ENCODE measurements at places on chromosomes 7 and 10.

DNA sequence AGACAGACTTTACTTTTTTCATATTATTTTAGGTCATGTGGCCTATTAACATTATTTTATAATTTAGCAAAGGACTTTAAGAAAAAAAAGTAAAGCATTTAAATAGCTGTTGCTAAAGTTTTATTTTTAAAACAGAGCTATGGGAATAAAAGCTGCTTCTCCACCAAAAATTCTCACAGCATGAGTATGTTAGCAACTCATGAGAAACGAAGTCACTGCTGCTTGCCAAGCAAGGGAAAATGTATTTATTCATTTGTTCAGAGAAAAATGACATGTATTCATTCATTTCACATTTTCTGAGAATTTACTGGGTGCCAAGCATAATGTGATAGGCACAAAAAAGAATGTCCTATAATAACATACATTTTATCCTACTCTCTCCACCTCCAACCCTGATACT lies 5.1 kb downstream of the LRRC72 start:
- no peak for DNase-seq

- DNase-seq, result no peak
These were observed 417.6 kb upstream of the AUTS2 start for GRCh38 chr7:69180662-69181061.

GRCh38 chr10:127937069-127937468 lies 30.2 kb downstream of the PTPRE start:
- DNase-seq, result no peak

- no peak for DNase-seq
These were observed 49.5 kb downstream of the FAM53B start for GRCh38 chr10:124694481-124695220.

- no peak for DNase-seq
These were observed 21.8 kb downstream of the STAM start for GRCh38 chr10:17665747-17666146.

DNA sequence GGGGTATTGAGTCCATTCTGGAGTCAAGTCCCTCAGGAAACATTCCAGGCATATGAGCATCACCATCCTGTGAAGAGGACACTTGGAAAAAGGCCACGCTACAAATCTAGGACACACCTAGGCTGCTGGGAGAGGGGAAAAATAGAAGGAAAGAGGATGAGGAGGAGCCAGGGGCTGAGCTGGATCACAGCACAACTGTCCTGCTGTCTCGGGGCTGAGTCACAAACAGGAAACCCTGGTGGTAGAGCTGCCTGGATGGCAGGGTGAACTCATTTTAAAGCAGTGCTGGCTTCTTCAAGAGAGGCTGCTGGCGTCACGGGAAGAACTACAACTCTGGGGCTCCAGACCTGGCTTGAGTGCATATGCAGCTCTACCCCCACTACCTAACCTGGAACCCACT lies 151.5 kb downstream of the RNF216 start:
- DNase-seq, result peak; percentile 48

DNA sequence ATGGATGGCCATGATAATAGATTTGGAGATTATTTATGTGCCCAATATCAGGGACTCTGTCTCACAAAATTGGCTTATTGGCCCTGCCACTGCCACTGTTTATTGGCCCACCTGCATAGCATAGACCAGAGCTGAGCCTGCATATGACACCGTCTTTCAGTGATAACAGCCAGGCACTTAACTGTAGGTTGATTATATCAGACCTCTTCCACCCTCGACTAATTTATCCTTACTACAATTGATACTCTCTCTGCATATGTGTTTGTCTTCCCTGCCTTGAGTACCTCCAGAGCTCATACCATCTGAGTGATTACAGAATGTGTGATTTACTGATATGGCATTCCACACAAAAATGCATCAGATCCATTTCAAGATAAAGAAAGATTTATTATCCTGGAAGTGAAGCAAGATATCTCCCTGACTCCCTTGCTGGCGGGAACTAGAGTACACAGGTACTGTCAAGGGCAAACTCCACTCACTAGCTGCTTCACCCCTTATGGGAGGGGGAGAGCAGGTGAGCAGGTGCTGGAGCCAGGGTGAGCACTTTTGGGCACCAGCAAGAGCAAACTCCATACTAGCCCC lies 13.1 kb upstream of the SAMD9L start:
- no peak for DNase-seq

GRCh38 chr10:93947055-93947454 lies 46.7 kb upstream of the PLCE1 start:
- no peak for DNase-seq

GRCh38 chr7:24498439-24498838 lies 74.8 kb upstream of the PALS2 start:
- DNase-seq, result no peak

DNA sequence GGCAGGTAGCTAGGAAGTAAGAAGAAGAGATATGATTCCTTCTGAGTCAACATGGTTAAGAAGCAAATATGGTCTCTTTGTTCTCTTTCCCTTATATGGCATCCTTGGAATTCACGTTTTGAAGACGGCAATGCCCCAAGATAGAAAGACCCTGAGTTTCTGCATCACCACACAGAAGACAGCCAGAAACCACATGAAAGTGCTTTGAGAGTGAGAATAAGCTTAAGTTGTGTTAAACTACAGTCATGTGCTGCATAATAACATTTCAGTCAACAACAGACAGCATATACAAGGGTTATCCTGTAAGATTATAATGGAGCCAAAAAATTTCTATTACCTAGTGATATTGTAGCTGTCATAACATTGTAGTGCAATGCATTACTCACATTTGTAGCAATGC lies 89.9 kb upstream of the STEAP1 start:
- no peak for DNase-seq

DNA sequence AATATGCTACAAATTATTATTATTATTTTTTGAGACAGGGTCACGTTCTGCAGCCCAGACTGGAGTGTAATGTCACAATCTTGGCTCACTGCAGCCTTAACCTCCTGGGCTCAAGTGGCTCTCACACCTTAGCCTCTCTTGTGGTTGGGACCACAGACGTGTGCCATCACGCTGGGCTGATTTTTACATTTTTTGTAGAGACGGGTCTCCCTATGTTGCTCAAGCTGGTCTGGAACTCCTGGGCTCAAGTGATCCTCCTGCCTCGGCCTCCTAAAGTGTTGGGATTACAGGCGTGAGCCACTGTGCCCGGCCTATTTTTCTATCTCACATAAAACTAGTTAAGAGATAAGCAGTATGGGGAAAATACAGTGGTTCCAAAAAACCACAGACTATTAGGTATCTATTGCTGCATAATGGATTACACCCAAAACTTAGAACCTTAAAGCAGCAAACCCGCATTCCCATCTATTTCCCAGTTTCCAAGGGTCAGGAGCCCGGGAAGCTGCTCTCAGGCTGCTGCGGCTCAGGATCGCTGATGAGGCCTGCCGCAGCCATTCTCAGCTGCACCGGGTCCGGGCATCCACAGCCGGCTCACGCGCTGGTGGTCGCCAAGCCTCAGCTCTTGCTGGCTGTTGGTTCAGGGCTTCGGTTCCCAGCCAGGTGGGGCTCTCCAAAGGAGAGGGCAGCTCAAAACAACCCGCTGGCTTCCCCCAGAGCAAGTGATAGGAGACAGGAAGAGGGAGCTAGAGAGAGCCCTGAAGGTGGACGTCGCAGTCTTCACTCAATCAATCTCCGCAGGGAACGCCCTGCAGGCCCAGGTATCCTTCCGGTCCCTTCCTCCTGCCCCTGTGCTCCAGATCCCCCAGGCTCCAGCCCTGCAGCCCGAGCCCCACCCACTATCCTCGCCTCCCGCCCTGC lies 128.2 kb downstream of the UBE2H start:
- no peak for DNase-seq

GRCh38 chr7:115749924-115750323 lies 280.6 kb downstream of the TFEC start:
- no peak for DNase-seq

GRCh38 chr7:157568770-157569584 lies 232.2 kb downstream of the DNAJB6 start:
- DNase-seq, result peak; percentile 64

GRCh38 chr10:104913390-104913789 lies 272.3 kb downstream of the SORCS3 start:
- DNase-seq, result no peak

DNA sequence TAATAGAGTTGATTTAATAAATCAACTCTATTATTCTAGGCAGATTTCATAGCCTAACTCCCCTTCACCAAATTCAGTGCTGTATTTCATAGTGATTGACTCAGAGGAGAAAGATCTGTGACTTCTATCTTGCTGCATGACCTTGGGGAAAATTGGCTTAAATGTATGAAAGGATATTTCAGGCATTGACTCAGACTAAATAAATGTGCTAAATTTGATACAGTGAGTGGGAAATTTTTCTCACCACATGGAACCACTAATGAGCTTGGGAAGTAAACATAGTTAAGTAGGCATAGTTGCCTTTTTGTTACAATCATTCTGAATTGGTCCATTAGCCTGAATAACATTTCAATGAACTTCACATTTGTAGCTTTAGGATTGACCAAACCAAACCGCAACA lies 89.0 kb upstream of the PRPS1L1 start:
- no peak for DNase-seq

- no peak for DNase-seq
These were observed 379.7 kb downstream of the PHTF2 start for GRCh38 chr7:78178319-78178718.

Data from activated T-cell treated with anti-CD3 and anti-CD28 coated beads, Interleukin-2, amount 50 U/mL, for 24 hours (primary cell).